Bronchus fibroblast of lung (primary cell): ENCODE measurements at places on chromosomes 4 and X. TPM values are rescaled to one million over a fixed set of nuclear protein-coding genes. Genes with fewer than 3 reads are reported as not detected.

H2BW2 gene
- not detected in 2 replicates for total RNA-seq

CXCL6 gene
- total RNA-seq = 1.0 and 2.5 TPM in 2 replicates

PRDM8 gene
- total RNA-seq = 5.2 and 6.1 TPM in 2 replicates

MAOB gene
- under 0.01 and 0.17 TPM in 2 replicates for total RNA-seq
